ENCODE measurements at places on chromosomes 5 and 9.

GRCh38 chr5:154761046-154761736 is 6.0 kb downstream of the LARP1 start:
- no peak for DNase-seq

- no peak for DNase-seq
These were observed 56.0 kb downstream of the TRPC7 start for GRCh38 chr5:136309376-136309775.

GRCh38 chr5:135213027-135213386 is 179.0 kb upstream of the PITX1 start:
- DNase-seq: no peak

- no peak for DNase-seq
These were observed 20.7 kb upstream of the PURA start for GRCh38 chr5:140093179-140093578.

GRCh38 chr5:50441493-50441955 is 436 bp upstream of the EMB start:
- DNase-seq: no peak

DNA sequence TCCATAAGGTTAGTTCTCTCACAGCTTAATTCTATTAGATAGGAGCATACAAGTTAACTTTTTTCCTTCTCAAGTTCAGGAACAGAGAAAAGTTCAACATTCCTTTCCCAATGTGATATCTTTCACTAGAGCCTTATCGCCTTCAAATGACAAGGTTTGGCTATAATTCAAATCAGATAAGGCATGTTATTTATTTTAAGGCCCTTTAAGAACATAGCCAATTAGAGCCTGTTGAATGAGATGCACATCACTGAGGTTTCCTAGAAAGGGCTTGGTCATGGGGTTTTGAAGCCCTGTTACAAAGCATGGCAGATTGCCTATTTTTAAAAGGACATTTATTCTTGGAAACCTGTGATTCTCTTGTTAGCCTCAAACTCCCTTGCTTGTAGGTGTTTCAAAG is 123.4 kb downstream of the BASP1 start:
- DNase-seq: no peak

DNA sequence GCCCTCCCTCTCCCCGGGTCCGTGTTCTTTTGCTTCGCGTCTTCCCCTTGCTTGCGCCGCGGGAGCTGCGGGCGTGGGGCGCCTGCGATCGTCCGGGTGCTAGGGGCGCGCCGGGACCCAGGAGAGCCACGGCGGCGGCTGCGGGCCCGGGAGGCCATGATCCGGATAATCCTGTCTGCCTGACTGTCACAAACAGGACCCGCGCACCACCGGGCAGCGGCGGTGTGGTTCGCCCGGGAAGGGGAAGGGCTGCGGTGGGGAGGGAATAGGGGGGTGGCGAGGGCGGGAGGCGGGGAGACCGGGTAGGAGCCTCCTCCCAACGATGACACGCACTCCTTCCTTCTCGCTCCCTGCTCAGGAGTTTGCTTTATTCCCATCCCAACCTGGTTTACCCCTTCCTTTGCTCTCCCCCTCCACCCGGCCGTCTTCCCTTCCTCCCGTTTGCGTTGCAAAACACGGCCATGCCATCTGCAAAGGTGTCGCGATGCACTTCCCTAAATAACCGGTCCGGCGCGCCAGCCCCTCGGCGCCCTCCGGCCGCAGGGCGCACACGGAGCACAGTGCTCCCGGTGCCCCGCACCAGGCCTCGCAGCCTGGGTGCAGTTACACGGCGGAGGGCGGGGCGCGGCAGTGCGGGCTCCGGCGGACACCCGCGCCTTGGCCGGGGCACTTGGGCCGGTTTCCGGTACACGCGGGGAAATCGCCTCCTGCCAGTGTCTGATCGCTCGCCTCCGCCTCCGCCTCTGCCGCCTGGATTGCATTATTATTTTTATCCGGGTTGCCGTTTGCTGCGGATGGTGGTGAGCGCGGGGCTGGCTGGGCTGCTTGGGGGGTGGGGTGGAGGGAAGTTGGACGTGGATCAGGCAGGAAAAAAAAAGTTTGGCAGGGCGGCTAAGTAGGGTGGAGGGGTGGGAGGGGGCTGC is 1.5 kb downstream of the SMARCA2 start:
- DNase-seq: peak; percentile 30

- DNase-seq: no peak
These were observed 194.6 kb upstream of the ACTBL2 start for GRCh38 chr5:57677235-57677634.

- DNase-seq: no peak
These were observed 434.9 kb downstream of the NFIB start for GRCh38 chr9:13879011-13879410.

- no peak for DNase-seq
These were observed 433.4 kb upstream of the TNC start for GRCh38 chr9:115551396-115551795.

GRCh38 chr5:169009123-169009522 is 291.8 kb downstream of the SLIT3 start:
- DNase-seq: no peak

- DNase-seq: no peak
These were observed 72.0 kb upstream of the COL5A1 start for GRCh38 chr9:134569626-134570025.

DNA sequence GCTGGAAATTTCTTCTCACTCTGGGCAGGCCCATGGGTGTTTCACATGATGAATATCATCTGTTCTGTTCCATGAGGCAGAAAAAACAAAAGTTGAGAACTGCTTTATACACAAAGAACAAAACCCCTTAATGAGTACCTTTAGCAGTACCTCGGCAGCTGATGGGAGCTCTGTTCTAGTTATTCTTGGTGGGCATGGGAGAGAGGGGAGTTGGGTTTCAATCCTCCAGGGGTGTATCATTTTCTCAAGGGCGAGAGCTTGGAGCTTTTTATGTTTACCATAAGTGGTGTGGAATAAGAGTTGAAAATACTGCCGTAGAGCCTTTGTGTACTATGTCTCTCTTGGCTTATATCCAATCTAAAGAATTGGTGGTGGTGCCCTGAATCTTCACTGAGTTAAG is 103.3 kb upstream of the ZNF608 start:
- no peak for DNase-seq

DNA sequence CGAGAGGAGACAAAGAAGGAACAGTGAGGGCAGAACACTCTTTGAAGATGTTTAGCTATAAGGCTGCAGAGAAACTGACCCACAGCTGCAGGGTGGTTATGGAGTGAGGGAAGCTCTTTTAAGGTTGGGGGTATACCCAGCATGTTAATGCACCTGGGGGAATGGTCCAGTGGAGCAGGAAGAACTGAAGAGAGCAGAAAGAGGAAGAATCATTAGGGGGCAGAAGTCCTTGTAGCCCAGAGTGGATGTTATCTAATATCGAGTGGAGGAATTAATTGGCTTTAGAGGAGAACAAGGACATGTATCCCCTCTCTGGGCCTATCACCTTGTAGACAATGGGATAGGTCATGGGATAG is 7.7 kb downstream of the IL4 start:
- DNase-seq: no peak

Measured in stimulated activated CD4-positive, alpha-beta T cell treated with anti-CD3 and anti-CD28 coated beads, Interleukin-15, amount 100 ng/mL, for 1 hour (primary cell).